ENCODE measurements at places on chromosomes 1 and 21.

GRCh38 chr1:23521588-23521987 is 9.4 kb downstream of the E2F2 start:
- DNase-seq: no peak

DNA sequence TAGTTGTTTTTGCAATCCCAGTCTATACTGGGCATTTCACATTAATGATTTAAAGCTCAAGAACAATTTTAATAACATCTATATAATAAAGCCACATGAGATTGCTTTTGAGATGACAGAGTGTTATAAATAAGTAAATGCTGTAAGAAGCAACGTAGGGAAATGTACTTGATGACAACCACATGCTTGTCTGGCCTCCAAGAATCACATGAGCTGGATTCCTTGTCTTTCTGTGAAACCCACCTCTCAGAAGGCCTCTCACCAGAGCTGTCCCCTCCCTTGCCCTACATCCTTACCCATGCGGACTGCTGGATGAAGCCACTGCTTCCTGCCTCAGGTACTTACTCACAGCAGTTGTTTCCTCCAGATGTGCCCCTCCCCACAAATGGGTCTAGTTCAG is 145.1 kb upstream of the CTTNBP2NL start:
- DNase-seq: no peak

DNA sequence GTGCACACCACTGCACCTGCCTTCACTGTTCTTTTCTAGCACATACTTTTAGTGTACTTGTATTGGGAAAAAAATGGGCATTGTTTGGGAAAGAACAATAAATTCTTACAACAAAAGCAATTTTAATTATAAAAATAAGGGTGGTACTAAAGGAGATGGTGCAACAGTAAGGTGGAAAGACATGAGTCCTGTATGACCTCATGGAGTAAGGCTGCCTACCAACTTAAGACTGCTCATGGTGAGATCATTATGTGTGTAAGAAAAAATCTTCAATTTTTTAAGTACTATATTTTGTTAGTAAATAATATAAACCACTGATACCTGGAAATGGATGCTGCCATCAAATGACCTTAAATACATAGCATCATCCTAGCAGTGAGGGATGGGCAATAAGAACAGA is 29.6 kb upstream of the PHGDH start:
- DNase-seq: no peak

DNA sequence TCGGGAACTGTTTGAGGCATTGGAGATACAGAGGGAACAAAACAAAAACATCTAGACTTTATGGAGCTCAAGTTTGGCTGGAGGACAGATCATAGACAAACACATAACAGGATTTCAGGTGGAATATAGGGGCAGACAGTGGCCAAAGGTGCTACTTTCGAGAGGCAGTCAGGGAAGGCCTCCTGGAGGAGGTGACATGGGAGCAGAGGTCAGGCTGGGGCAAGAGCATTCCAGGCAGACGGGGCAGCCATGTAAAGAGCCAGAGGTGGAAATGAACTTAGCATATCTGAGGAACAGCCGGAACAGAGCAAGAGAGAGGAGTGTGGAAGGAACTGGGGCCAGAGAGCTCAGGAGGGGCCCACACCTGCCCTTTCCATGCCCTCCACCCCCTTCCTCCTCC is 122.3 kb downstream of the DMRTB1 start:
- no peak for DNase-seq

GRCh38 chr1:31529999-31530684 is 46.2 kb upstream of the TINAGL1 start:
- no peak for DNase-seq

- no peak for DNase-seq
Observed at GRCh38 chr1:86976664-86977063, 62.2 kb downstream of the HS2ST1 start.

DNA sequence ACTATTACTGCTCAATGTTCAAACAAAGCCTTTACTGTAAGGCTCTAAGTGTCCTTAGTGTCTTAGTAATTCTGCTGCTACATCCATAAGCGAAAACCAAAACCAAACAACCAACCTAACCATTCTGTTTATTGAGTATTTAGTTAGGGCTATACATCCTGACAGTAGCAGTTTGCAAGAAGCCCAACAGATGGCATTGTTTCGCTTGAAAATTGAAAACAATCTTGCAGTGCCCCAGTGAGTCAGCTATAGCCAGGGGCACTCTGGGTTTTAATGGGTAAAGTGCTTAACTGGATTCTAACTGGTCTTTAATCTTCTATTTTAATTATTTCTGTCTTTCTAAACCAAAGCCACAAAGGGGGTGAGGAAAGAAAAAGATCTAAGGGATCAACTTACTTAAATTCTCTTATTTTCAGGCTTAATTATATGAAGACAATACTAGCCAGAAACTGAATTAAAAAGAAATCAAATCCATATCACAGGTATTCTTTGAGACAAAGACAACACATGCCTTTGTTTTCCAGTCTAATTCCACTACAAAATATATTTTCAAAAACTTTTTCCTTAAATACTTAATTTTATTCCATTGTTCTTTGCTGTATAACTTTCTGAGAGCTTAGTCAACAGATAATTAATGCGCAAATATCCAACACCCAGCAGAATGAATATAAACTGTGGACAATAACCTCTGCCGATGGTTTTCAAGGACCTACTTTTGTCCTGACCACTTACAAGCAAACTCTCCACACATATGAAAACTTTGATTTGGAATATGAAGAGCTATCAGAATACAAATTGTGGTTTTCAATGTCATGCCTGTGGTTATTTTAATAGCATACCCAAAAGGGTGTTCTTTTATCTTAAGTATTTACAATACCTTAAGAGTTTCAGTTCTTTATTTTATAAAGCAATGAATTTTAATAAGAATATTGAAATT is 15.2 kb downstream of the POGZ start:
- peak; percentile 81 for DNase-seq

- DNase-seq: no peak
Observed at GRCh38 chr1:14910984-14911721, 242.4 kb upstream of the TMEM51 start.

DNA sequence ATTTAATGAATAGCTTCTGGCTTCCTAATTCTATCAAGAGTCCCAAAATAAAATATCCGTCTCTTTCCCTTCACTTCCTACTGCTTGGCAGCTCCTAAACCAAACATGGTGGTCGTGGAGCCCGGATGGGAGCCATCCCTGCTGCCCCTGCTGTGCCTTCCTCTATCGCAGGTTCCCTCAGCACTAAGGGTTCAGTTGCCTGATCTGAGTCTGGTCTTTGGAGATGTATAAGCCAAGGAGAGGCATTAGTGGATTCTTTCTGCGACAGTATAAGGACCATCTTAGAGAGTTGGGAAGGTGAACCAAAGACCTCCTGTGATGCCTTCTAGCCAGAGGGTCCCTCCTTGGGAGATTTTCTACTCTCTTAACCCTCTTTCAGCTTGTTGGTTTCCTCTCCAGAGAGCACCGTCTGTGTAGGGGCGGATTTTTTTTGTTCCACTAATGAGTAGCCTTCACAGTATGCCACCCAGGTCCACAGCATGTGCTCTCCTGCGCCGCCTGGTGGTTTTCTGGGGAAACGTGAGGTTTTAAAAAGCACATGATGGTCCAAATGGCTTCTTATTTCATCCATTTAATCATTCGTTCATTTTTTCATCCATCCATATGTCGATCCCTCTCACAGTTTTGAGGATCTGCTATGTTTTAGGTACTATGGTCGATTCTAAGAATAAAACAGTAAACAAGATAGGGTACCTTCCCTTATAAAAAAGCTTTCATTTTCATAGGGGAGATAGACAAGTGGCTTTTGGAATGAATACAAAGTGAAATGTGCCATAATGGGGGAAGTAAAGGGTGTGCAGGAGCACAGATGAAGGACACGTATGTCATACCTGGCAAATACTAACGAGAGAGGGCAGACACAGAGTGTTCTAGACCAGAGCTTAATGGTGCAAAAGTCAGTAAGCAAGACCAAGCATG is 71.0 kb downstream of the NFASC start:
- peak; percentile 36 for DNase-seq

- no peak for DNase-seq
Observed at GRCh38 chr1:240090014-240090413, 1.7 kb upstream of the FMN2 start.

DNA sequence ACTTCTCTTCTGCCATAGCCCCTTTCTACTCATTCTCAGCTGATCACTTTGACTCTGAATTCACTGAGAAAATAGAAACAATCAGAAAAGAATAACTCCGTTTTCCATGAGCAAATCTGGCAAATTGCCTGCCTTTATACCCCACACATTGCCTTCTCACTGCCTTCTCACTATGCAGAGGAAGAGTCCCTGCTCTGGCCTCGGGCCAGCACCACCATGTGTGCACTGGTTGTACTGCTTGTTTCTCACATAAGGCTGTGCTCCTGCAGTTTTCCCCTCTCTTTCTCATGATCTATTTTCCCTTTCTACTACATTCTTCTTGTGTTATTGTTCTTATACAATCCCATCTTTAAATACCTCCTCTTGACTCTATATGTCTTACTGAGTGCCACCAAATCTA is 2.3 kb upstream of the HMGCS2 start:
- DNase-seq: no peak

- DNase-seq: no peak
Observed at GRCh38 chr1:182279724-182280503, 111.7 kb downstream of the GLUL start.

- DNase-seq: no peak
Observed at GRCh38 chr21:44988607-44989536, 49.0 kb downstream of the SLX9 start.

DNA sequence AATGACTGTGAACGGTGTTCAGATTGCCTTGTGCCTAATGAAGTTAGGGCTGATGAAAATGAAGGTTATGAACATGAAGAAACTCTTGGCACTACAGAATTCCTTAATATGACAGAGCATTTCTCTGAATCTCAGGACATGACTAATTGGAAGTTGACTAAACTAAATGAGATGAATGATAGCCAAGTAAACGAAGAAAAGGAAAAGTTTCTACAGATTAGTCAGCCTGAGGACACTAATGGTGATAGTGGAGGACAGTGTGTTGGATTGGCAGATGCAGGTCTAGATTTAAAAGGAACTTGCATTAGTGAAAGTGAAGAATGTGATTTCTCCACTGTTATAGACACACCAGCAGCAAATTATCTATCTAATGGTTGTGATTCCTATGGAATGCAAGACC is 96.6 kb downstream of the ZFYVE9 start:
- DNase-seq: no peak

DNA sequence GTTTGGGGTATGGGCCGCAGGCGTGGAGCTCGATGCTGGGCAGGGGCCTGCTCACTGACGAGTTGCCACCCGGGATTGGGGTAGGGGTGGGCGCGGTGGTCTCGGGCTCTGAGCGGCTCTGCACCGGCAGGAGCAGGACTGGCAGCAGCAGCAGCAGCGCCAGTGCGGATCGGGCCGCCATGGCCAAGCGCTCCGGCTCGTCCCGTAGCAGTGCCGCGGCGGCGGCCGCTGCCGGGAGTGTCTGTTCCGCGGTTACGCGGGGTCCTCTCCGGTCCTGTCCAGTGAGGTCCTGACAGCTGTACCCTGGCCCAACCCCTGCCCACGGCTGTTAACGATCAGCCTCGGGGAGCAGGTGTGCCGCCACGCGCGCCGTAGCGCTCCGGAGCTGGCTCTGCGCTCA is 26.5 kb downstream of the ADARB1 start:
- DNase-seq: no peak

DNA sequence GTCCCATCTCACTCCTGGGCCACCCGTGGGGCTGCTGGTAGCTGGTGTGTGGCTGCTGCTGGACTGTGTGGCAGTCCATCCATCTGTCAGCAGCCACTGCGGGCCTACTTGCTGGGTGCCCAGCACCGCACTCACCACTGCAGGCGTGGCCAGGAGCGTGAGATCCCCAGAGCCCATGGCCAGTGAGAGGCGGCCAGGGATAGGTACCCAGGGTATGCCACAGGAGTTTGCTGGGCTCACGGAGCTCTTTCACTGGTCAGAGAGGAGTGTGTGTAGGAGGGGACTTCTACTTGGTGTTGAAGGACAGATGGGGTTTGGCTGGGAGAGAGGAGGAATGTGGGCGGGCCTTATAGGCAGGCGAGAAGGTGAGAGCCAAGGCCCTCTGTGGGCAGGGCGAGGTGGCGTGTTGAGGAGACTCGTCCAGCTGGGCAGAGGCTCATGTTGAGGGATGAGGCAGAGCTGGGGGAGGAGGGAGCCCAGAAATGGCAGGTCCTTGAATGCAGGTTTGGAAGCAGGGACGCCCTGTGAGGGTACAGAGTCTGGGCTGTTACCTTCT is 15.0 kb downstream of the QSOX1 start:
- DNase-seq: no peak

DNA sequence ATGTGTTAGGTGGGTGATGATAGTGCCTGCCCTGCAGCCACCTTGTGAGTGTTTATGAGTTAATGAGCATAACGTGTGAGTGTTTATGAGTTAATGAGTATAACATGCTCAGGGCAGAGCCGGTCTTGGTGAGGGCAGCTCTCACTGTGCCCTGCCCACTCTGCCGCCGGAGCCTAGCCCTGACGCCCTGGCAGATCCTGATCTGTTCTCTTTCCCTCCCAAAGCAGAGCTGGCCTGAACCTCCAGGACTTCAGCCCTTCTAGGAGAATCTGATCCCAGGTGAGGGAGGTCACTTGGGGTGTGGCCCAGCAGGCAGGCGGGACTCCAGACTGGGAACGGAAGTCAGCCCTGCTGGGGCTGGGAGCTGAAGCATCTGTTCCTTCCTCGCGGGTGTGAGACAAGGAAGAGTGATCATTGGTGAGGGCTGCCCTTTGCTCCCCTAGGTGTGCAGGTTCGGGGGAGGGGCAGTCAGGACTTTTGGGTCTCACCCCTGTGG is 5.7 kb downstream of the FBLIM1 start:
- no peak for DNase-seq

GRCh38 chr1:152768847-152769533 is 6.0 kb upstream of the LCE1F start:
- DNase-seq: no peak

GRCh38 chr1:24720152-24720551 is 25.1 kb upstream of the CLIC4 start:
- no peak for DNase-seq

DNA sequence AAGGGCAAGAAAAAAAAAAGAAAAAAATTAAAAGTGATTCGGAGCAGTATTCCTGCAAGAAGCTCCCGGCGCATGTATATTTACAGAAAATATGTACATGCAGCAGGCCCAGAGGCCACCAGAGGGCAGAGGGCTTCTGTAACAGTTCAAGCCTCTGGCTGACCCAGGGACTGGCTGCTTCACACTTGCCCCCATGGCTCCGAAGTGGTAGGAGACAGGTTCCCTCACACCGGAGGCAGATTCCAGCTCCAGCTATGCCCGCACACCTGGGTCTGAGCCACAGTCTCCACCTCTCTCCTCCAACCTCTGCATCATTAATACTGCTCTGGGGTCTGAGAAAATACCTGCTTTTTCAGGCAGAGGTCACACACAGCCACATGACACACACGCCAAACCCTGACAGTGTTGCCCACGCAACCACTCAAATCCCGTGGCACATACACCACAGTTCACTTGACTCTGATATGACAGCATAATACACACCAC is 2.2 kb upstream of the ARHGAP30 start:
- DNase-seq: peak; percentile 48

GRCh38 chr1:110176299-110176956 is 26.1 kb downstream of the SLC6A17 start:
- DNase-seq: no peak

DNA sequence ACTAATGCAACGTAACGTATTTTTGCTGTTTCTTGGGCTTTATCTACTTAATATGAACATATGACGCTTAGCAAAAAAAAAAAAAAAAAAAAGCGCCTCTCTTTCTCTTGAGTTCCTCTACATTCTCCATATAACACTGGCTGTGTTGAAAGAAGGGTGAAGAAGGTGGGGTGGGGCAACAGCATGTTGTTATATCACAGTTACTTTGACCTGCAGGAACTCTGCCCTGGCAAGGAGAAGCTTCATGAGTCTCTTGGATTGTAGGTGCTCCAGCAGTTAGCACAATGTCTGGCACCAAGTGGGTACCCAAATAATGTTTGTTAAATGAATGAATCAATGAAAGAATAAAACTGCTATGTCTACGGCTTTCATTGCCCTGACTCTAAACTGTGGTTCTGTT is 162.6 kb downstream of the ATG4C start:
- no peak for DNase-seq

Data from CD4-positive, alpha-beta T cell treated with Interleukin-15 for 4 hours (primary cell).